ENCODE measurements at places on chromosomes 3 and 15.

GRCh38 chr3:123341871-123342630, 106.8 kb downstream of the ADCY5 start:
- no peak for DNase-seq

- no peak for DNase-seq
These were observed 41.2 kb upstream of the ZNF385D start for GRCh38 chr3:21792176-21792575.

GRCh38 chr15:66387163-66388042, 691 bp downstream of the MAP2K1 start:
- peak; percentile 36 for DNase-seq

GRCh38 chr15:78988361-78988911, 43.6 kb upstream of the CTSH start:
- no peak for DNase-seq

DNA sequence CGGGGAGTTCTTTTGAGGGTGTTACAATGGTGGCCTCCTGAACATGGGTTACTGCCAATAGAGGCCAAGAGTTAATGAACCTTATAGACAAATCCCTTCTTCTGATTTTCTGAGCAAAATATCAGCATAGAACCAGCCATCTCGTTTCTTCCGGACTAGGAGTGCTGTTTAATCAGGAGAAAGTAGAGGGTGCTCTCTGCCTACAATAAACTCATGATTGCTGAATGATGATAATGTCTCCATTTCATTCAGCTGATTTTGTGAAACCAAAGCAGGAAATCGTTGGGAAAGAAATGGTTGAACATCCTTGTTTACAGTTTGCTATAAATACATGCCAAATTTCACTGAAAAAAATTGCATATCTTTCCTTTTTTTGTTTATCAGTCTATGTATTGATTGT, 142.8 kb upstream of the PLSCR5 start:
- DNase-seq: no peak

Measured in caudate nucleus (tissue), 63 donors.